Inflammatory macrophage (primary cell): ENCODE measurements at places on chromosomes 4 and X.
A peak's percentile ranks its signal among the peaks of the same experiment; 100 is the strongest.

DNA sequence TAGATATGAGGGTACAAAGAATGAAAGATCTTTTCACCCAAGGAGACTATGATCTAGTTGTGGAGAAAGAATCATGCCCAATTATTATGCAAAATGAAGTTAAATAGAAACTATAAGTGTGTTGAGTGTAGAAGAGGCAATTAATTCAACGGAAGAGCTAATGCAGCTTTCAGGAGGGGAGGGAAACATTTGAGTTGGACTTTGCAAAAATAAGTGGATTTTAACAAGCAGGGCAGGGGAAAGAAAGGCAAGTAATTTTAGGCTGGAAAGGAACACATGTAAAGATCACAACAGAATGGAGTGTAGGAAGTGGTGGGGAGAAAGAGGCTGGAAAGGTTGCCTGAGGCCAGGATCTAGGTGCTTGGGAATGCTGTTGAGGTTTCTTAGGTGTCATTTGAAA lies 44.1 kb downstream of the KLHL15 start:
- DNase-seq, result no peak

DNA sequence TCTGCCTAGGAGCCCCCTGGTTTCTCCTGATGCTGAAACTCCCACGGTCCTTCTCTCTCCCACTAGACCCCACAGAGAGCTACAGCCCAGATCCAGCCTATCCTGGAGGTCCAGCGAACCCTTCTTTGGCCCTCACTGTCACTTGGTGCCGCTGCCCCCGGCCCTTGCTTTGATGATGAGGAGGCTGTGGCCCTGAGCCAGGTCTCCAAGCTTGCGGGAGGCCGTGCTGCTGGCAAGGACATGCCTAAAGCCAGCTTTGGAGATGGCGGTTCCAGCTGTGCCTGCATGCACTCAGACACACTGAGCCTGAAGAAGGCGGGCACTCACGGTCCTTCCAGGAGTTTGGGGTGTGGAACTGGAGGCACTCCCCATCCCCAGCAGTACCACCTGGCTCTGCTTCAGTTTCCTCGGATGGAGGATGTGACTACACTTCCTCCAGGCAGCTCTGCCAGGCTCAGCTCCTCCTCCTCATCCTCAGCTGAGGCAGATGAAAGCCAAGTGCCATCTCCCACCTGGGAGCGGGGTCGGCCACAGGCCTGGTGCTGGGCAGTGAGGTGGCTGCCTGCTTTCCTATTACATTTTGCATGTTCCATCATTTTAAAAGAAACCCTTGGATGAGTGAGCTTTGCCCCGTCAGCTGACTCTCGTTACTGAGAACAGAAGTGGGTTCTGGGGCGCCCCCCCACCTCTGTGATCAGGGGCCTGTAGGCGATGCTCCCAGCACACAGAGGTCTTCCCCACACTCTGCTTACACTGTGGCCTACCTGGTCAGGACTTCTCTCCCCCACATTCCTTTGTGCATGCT lies 9.0 kb downstream of the TNIP2 start:
- no peak for DNase-seq

- DNase-seq, result no peak
Observed at GRCh38 chr4:78553529-78554060, 2.0 kb downstream of the ANXA3 start.

DNA sequence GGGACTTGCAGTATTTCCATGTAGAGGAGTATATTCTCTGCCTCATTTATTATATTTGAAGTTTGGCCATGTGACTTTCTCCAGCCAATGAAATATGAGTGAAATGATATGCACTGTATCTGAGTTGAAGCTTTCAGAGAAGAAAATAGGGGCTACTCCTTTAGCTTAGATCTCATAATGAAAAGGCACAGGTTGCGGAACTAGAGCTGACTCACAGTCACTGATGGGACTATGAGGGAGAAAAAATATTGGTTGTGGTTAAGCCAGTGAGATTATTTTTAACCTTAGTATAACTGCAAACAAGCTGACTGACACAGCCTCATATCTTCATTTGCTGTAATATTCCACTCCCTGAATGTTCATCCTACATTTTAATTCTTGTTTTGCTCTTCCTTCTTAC lies 1104.3 kb downstream of the RPA4 start:
- DNase-seq, result no peak

DNA sequence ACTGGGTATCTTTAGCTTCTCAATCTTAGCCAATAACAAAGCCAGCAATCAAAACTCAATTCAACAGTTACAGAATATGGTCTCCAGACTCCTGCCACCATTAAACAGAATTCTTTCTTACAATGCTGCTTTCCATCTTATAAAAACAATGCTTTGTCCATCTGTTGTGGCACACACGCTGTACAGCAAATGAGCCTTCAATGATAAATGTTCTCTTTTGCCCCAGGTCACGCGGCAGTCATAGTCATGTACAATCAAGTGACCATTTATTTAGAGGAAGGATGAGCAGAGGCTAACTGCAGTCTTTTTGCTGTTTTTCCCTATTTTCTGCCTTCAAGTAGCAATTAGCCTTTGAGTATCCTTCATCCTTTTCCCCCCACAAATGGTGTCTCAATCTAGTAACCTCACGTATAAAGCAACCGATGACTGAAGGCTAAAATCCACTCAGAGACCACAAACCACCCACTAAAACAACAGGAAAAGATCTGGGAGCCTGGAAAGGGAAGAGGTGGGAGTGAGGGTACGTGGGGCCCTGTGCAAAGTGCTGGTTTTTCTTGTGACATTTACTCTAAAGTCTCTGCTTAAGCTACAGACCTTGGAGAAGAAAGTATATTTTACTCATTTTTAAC lies 24.4 kb downstream of the TRIM2 start:
- DNase-seq, result peak; percentile 40

DNA sequence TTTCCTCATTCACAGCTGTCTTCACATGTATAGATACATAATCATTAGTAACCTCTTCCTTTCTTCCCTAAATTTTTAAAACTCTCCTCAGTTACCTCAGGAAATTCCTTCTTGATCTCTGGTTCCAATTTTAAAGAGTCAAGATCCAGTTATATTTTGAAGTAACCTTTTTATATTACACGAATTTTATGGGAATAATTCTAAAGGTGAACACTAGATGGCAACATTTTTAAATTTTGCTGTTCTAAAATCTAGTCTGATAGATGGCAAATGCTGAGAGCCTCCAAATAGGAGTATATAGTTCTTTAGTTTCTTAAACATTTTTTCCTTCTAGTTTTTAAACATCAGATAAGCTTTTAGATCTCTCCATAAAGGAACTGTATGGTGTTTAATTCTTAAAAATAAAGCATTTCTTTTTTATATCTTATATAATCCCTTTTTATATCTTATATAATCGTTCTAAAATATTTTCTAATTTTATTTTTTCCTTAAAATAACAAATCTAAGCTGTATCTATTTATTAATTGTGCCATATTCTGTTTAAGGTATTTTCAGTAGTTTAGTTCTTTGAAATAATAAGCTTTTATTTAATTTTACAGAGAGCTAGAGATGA lies 37.9 kb upstream of the PAPSS1 start:
- no peak for DNase-seq
